Stimulated activated CD4-positive, alpha-beta T cell treated with anti-CD3 and anti-CD28 coated beads, TNF-alpha, amount 100 ng/mL, for 4 hours (primary cell): ENCODE measurements at places on chromosomes 12 and 14.

DNA sequence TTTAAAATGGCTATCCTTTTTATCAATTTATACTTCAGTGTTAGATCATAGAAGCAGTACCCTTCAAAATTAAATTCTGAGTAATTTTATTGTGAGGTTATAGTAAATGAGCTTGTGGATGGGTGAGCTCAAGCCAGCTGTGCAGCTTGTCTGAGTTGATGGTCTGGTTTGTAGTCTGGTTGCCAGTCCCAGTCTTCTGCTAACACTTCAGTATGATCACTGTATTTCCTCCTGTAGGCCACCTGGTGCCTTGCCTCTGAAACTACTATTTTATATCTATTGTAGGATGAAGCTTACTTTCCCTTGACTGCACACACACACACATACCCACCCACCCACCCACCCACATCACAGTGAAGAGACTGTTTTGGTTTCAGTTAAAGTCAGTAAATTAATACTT, 496.4 kb downstream of the PCNX1 start:
- no peak for DNase-seq

GRCh38 chr14:79549515-79549914, 661.8 kb downstream of the DIO2 start:
- no peak for DNase-seq

DNA sequence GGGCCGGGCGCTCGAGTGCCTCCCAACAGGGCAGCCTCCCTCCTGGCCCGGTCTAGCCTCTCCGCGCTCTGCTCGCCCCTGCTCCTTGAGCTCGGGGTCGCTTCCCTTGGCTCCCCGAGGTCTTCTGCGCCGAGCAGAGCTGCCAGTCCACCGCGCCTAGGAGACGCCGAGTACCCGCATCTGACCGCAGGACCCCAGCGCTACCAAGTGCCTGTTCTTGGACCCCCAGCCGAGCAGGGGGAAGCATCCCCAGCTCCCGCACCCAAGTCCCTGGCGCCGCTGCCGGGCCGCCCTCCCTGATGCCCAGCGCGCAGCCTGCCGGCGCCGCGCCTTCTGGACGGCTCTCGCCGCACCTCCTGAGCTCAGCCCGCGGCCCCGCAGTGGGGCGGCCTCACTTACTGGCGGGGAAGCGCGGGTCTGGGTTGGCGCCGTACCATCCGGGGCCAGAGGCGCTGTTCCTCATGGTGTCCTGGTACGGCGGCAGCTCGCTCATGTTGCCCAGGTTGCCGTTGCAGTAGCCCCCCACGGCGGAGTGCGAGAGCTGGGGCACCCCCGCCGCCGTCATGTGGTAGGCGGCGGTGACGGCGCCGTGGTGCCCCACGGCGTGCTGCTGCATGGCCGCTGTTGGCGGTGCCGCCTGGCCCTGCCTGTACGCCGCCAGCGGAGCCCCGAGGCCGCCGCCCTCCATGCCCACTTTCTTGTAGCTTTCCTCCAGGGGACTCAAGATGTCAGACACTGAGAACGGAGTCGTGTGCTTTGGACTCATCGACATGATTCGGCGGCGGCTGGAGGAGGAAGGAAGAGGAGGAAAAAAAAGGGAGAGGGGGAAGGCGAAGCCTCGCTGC, 1.2 kb downstream of the NKX2-1 start:
- DNase-seq: no peak

DNA sequence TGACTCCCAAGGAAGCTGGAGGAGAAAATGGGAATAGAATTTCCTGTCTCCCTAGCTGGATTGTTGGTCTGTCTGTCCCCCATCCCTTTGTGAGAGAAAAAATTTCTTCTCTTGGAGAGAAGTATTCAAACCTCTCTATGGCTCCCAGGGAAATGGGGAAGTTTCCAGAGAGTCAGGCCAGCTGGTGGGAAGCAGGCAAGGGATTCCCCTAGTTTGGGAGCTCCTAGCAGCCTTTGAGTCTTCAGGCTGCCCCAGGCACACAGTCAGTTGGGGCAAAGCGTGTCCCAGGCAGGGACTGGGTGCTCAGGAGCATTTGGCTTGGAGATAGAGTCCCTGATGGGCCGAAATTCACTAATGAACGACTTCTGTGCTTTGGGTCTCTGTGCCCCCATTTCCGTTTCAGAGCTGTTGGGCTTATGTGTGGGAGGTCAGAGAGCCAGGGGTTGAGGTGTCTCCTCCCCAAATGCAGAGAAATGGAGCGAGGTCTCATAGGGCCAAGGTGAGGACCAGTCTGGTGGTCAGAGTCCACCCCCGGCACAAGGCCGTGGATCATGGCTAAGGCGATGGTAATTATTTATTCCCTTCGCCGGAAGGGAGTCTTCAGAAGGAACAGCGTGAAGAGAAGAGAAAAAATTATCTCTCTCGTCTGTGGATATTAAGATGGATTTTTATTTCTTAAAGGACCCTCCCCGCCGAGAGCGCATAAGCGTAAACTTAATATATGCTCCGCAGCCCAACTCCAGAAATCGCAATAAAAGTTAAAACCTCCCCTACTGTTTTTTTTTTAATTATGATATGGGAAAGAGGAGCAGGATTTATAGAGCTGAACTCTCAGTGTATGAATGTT, 6.6 kb upstream of the HOXC9 start:
- no peak for DNase-seq

- DNase-seq: no peak
Measured at GRCh38 chr12:116152268-116152667, 125.2 kb downstream of the MED13L start.

DNA sequence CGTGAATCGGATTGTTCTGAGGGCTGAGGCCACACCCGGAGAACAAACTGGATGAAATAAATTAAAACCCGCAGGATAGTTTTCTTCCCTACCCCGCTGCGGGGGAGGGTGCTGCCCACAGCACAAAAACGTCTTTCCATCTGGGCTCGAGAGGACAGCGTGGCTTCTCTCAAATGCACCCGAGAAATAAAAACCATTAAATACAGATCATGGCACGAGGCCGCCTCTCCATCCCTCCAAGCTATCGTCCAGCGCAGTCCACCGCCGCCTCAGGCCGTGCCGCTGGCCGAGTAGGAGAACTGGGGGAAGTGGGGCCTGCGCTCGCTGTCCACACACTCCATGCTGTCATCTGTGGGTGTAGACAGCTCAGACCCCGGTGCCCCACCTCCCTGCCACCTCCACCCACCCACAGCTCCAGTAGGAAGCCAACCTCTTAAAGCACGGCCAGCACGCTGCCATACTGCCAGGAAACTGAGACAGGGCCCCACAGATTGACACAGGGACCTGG, 17.2 kb downstream of the SIVA1 start:
- no peak for DNase-seq

- no peak for DNase-seq
Measured at GRCh38 chr14:34684578-34684977, 29.8 kb downstream of the CFL2 start.

DNA sequence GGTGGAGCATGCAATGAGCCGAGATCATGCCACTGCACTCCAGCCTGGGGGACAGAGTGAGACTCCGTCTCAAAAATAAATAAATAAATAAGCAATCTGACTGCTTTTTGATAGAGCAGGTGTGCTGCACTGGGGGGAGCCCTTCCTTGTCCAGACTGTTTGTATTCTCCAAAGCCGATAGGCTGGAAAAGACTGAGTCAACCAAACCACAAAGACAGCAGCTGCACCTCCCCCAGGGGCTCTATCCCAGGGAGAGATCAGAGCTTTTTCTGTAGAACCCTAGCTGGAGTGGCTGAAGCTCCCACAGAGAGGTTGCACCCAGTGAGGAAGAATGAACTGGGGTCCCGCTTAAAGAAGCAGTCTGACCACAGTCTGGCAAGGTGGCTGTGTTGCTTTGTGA, 45.8 kb upstream of the LALBA start:
- DNase-seq: no peak

- DNase-seq: no peak
Measured at GRCh38 chr12:106093246-106093645, 45.5 kb downstream of the NUAK1 start.

- DNase-seq: no peak
Measured at GRCh38 chr14:100011628-100012325, 53.4 kb upstream of the EVL start.

DNA sequence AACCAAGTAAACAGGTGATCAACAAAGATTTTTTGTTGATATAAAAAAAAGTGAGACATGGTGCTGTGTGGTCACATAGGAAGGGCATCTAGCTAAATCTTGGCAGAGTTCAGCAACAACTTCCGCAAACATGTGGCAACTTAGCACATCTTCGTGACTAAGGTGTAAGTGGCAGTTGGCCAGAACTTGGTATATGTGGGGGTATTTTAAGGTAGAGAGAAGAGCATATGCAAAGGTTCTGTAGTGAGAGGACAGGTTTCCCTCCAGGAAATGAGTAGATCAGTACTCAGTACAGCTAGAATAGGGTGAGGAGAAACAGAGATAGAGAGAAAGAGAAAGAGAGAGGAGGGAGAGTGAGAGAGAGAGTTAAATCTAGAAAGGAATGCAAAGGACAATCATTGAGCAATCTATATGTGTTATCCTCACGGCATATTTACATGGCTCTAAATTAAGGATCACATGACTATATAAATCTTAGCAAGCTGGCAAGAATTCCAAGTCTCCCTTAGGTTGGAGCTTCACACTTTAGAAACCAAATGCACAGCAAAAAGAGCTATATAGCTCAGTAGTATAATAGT, 227.7 kb upstream of the HMGA2 start:
- no peak for DNase-seq
